ENCODE measurements at places on chromosomes 4 and X.

GRCh38 chr4:53136954-53137353, 228.9 kb downstream of the SCFD2 start:
- DNase-seq: no peak

DNA sequence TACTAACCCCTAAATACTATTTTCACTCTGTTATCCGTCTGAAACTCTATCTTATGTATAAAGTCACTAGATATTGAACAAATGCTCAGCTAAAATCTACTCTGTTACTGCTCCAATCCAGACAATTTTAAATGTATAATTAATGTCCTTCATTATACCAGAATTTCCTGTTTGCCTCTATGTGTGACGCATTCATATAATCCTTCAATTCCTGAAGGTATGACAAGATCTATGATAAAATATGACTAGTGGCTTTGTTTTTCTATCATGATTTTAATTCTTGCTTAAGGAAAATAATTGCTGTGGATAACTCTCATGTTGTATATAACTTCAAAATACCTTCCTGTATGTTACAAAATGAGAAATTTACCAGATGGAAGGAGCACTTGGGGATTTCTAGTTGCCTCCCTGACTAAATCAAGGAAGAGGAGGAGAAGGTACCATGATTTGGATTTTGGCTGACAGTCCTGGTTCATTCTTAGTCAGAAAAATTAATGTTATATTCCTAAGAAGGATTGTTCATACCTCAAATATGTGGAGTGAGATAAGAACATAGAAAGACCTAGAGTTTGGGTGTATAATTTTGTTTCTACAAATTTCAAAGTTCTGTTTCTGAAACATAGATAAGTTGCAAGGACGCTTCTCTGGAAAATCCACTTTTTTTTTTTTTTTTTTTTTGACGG, 4.9 kb downstream of the CXCL6 start:
- DNase-seq: no peak

DNA sequence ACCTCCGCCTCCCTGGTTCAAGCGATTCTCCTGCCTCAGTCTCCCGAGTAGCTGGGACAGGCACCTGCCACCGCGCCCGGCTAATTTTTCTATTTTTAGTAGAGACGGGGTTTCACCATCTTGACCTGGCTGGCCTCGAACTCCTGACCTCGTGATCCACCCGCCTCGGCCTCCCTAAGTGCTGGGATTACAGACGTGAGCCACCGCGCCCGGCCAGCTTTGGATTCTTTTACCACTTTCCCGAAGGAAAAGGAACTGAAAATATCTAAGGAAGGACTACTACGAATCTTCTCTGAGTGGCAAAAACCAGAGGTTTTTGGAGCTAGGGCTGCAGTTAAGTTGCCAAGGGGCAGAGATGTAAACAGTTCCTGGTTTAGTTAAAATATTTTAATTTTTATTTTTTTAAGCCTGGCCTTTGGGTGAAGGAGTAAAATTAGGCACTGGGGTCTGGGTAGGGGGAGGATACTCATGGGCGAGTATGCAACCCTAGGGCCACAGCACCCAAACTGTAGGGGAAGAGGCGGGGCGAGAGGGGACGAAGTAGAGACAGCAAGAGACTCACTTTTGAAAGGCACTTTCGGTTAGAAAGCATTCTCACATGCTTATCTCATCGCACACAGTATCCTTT, 525 bp upstream of the CISD2 start:
- no peak for DNase-seq

GRCh38 chrX:47177079-47177478, 16.6 kb upstream of the UBA1 start:
- DNase-seq: no peak

GRCh38 chr4:12242354-12242753, 813.7 kb upstream of the HS3ST1 start:
- DNase-seq: no peak

DNA sequence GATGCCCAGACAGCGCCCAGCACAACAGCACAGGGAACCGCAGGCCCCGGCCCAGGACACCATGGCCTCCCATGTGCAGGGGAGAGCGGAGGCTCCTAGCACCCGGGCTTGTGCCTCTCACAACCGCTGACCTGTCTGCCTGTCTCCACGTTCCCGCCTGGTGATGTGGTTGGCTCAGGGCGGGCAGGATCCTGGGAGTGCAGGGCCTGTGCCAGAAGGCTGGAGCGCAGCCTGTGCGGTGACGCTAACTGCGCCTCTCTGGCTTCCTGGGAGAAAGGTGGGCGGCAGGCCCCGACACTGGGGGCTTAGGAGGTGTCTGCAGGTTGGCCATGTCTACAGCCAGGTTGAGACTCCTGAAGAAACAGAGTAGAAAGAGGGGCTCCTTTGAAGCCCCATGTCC, 48.7 kb downstream of the CPZ start:
- no peak for DNase-seq

- DNase-seq: no peak
Observed at GRCh38 chr4:7904952-7905915, 34.4 kb downstream of the AFAP1 start.
